ENCODE measurements at places on chromosomes 4 and X. TPM values are rescaled to one million over a fixed set of nuclear protein-coding genes. Genes with fewer than 3 reads are reported as not detected.

DNA sequence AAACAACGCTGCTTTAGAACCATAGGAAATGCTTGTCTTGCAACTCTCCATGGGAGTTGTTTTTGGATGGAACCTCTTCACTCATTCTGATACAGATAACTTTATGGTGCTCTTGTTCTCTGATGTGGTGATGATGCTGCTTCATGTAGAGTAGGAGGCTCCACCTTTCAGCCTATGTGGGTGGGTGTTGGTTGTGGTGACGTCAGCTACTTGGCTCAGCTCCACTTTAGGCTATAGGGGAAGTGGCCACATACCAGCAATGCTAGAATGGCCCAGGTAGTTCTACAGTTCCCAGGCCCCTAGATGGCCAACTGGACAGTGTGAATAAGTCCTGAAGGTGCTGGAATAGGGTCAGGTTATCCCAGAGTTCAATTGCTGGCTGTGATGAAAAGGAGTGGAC is 192.1 kb downstream of the TBX22 start:
- DNase-seq: no peak

The UCP1 gene
- total RNA-seq: not detected

DNA sequence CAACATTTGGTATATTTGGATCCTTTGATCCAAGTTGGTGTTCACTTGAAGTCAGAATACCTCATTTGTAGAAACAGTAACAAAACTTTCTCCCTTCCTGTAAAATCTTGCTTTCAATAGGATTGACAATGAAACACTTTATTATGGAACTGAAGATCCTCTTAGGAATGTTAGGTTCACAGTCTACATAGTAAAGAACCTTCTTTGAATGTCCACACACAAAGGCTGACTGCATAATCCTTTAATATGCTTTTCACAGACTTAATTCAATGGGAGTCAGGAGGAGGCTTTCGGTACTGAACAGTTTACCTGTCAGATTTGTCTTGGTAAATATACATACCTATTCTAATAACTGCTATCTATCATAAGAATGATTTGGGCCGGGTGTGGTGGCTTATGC is 188.5 kb downstream of the SPRY1 start:
- DNase-seq: no peak

DNA sequence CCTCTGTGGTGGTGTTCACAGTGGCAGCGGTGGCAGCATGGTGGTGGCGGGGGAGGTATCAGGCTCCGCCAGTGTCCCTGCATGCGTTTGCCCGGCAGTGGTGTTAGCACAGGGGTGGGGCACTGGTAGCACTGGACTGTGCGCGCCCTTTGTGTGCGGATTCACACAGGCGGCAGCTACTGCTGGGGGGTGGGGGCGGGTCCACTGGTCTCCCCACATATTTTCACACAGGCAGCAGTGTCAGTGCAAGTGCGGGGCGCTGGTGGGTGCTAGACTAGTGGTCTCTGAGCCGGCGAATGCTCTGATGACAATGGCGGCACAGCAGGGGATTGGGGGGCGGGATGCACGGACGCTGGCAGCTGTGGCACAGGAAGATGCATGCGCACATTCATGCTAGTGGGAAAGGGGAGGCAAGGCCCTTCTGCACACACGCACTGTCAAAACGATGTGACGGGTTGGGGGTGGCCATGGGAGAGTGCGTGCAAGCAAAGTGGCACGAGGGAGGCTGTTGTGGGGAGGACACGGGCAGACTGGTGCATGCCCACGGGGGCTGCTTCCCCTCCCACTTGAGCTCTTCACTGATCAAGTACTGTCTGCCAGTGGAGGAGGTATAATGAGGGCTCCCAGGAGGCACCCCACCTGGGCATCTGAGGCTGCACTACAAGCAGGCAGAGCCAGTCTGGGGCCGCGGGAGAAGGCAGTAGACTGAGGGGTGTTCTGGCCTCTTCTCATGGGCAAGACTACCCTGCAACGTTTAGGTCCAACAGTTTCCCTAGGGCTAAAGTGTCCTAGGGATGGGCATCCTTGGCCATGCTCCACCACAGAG is 53.0 kb downstream of the POF1B start:
- no peak for DNase-seq

DNA sequence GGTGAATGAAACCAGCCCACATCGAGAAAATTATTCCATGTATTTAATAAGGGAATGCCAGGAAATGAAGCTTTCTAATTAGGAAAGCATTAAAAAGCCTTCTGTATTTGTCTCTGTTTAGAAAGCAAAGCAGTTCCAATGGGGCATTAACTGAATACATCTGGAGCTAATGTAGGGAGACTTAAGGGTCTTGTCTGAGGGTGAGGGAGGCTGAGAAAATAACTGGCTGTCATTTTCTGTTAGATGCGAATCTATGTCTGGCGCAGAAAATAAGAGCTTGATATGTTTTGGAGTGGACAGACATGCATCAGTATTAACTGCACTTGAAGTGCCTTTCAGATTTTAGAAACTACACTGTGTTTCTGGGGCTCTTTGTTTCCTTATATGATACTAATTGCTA is 111.3 kb downstream of the KLHL8 start:
- no peak for DNase-seq

DNA sequence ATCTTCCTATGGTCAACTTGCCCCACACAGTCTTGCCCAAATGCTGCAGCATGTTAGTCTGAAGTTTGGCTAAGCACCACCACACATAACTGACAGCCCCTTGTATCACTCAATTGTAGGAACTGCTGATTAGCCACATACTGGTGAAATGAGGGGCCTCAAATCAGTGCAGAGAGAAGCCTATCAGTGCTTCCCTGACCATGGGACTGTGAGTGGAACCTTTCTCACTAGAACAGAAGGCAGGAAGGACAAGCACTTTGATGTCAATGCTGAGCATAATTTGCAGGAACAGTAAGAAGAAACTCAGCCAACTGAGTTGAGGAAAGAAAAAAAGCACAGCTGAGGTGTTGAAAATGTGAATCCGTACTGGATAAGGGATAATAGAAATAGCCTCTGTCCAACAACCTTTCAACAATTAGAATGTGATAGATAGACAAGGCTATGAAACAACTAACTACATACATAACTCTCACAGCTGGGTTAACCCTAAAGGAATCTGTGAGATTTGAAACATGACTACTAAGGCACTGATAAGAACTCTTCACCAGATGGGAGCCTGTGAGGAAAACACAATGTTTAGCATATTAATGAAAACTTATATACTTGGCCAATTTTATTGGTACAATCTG is 136.6 kb upstream of the SH3RF1 start:
- peak; percentile 66 for DNase-seq

DNA sequence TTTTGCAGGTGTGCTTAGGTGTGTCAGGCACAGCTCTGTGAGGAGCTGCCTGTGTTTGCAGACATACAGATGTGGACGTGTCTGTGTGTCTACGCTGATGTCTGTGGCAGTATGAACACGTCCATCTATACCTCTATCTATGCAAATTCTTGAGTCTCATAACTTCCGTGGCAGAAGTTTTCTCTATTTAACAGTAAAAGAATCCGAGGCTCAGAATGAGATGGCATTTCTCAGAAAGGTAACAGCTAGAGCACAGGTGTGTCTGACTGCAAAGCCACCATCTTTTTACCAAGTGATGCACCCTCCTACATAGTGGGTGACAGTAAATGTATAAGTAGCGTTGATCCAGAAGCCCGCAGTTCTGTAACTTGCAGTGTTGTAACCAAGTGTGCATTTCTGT is 39.9 kb upstream of the CYP4V2 start:
- no peak for DNase-seq

- DNase-seq: no peak
Observed at GRCh38 chr4:148573296-148573695, 131.1 kb upstream of the NR3C2 start.

The MAOA gene
- 0.56 TPM for total RNA-seq

GRCh38 chrX:48465336-48465933 is 4.6 kb downstream of the SLC38A5 start:
- peak; percentile 96 for DNase-seq

The KIT gene
- total RNA-seq: 6.9 TPM

The DDX60 gene
- total RNA-seq: 11.4 TPM

The GSX2 gene
- not detected for total RNA-seq

DNA sequence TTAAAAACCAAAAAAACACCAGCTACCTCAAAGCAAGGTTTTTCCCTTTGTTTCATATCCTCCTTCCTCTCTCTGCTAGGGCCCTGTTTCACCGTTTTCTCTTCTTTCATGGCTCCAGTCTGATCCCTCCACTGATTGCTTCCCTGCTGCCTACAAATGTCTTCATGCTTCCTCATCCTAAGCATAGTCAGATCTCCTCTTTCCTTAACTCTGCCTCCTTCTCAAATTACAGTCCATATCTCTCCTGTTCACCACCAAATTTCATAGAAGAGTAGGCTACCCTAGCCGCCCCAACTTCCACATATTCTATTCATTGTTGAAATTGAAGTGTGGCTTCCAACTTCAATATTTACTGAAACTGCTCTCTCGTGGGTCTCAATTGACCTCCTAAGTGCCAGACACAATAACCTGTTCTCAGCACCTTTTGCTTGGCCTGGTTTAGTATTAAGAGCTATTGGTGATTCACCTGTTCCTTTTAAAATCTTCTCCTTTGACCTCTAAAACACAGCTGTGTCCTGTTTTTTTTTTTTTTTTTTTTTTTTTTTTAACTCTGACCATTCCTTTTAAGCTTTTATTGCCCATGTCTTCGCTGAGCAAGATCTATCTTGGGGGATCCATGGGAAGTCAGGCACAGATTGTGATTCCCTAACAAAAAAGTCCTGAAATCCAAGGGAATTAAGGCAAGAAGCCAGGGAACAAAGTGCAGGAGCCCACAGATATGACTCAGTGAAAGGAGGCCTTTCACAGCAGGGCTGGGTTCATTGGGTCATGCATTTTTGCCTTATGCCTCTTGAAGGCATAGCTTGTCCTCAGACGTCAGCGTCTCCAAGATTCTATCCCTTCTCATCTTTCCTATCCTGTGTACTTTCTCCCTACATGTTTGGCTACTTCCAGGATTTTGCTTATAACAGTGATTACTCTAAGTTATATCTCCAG is 85.4 kb downstream of the RPS3A start:
- peak; percentile 89 for DNase-seq

- DNase-seq: no peak
Observed at GRCh38 chr4:6112606-6113290, 87.6 kb downstream of the JAKMIP1 start.

GRCh38 chr4:108036213-108036612 is 46.5 kb downstream of the HADH start:
- DNase-seq: no peak

DNA sequence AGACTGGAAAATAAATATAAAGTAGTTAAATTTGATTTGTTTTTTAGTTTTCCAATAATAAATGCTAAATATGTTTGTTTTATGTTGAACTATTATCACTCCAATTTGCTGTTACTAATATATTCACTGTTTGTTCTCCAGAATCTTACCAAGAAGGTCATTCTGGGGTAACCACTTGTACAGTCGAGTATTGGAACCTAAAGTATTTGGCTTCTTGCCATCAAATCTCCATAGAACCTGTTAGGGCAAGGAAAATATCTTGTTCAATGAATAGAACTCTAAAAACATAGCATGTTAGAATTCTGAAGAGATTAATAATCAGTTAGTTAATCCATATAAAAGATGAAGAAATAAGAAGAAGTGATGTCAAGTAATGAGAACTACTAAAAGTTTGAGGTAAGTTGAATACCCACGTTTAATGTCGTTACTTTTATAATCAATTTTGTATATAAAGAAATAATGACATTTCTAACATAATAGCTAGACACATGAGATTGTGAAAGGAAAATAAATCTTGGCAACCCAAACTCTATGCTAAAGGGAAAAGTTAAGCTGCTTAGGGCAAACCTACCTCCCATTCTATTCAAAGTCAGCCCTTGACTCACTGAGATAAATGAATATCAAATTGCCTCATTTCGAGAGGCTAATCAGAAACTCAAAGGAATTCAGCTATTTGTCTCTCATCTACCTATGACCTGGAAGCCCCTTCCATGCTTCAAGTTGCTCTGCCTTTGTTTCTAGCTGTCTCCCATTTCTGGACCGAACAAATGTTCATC is 15.3 kb downstream of the UGT2B15 start:
- no peak for DNase-seq

The PPEF2 gene
- total RNA-seq: not detected
